ENCODE measurements at places on chromosomes 6 and 20. TPM values are rescaled to one million over a fixed set of nuclear protein-coding genes. Genes with fewer than 3 reads are reported as not detected.

SIRPD gene
- not detected for total RNA-seq

TUBB2B gene
- total RNA-seq, result 17.1 TPM

RALY gene
- 147 TPM for total RNA-seq

CCN5 gene
- total RNA-seq, result not detected

ADGB gene
- total RNA-seq, result not detected

DNA sequence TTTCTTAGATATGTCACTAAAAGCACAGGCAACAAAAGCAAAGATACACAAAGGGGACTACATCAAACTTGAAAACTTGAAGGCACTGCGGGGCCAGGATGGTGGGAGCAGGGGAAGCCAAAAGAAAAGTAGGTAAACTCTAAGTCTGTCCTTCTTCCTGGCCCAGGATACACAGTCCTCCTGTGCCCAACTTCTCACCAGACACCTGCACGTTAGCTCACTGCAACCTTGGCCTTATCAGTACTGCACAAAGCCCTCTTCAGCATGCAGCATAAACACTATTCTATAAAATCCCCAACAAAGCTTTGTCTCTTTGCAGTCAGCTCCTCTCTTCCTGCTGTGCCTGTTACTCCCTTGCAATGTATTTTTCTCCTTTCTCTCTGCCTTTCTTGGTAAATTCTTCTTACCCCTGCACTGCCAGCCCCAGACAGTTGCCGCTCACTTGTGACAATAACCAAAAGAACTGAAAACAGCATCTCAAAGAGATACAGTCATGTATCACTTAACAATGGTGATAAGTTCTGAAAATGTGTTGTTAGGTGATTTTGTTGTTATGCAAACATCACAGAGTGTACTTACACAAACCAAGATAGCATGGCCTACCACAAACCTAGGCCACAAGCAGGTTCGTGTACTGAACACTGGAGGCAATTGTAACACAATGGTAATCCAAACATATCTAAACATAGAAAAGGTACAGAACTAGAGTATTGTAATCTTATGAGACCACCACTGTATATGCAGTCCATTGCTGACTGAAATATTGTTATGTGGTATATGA lies 51.2 kb downstream of the NINL start:
- DNase-seq, result no peak

DNA sequence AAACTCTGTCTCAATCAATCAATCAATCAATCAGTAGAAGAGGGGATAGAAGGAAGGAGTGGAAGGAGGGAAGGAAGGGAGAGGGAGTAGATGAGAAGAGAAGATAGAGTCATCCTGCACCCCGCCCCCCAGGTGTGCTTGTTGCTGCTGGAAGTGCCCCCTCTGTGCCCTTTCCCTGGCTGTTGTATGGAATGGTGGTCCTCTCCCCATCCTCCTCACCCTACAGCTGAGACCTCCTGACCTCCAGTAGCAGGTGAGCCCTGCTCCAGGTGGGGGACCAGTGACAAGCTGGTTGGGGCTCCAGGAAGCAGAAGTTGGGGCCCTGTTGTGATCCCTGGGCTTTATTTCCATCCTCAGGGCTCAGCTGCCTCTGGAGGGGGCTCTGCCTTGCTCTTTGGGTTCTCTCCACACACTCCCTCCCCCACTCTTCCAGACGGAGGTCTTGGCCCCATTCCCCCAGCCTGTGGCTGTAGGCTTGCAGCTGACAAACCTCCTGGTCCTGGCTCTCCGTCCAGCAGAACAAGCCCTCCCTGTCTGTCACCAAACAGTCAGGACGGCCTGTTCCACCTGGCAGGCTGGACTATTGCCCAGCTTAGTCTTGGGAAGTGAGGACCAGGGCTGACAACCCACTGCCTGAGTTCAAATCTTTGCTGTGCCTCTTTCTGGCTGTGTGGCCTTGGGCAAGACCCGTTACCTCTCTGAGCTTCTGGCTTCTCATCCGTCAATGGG lies 26.0 kb upstream of the SCRT2 start:
- no peak for DNase-seq

DNA sequence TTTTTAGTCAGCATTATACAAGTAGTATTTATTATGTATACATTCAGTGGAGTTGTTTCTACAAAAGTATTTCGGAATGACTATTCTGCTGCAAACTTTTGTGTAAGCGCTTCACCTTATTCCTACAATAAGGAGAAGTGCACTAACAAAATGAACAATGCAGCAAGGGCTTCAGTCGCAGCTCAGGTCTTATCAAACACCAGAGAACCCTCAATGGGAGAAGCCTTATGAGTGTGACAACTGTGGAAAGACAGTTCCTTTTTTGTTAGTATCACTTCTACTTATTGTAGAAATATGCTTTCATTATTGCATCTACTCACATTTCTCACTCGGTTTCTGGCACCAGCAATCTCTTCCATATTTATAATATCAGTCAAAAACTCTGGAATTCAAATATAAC lies 18.8 kb downstream of the ZKSCAN3 start:
- no peak for DNase-seq

- no peak for DNase-seq
Observed at GRCh38 chr6:46032110-46032998, 16.7 kb upstream of the CLIC5 start.

- DNase-seq, result no peak
Observed at GRCh38 chr6:142868917-142869316, 76.1 kb downstream of the HIVEP2 start.

GRCh38 chr6:132998418-132998817 lies 184.0 kb downstream of the RPS12 start:
- no peak for DNase-seq

DNA sequence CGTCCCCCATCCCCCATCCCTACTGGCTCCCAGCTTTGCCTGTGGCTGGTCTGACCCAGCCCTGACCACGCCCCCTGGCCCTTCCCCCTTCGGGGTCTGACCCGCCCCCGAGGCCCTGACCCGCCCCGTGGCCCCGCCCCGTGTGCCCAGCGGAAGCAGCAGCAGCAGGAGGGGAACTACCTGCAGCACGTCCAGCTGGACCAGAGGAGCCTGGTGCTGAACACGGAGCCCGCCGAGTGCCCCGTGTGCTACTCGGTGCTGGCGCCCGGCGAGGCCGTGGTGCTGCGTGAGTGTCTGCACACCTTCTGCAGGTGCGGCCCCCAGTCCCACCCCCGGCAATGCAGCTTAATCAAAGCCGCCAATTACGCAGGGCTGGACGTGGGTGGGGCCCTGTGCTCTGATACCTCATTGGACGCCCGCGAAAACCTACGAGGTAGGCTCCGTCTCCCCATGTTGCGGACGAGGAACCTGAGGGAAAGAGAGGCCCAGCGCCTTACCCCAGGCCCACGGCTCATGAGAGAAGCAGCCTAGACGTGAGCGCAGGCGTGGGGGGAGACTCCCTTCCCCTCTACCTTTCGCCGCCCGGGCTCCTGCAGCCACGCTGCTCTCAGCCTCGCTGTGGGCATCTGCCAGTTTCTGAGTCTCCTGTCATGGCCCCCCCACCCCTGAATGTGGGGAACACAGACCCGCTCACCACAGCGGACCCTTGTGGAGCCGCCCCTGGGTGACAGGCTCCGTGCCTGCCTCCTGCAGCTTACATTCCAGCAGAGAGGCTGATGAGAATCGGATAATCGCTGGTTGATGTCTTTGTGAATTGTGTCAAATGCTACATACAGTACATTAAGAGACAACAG lies 12.8 kb downstream of the RBCK1 start:
- no peak for DNase-seq

DNA sequence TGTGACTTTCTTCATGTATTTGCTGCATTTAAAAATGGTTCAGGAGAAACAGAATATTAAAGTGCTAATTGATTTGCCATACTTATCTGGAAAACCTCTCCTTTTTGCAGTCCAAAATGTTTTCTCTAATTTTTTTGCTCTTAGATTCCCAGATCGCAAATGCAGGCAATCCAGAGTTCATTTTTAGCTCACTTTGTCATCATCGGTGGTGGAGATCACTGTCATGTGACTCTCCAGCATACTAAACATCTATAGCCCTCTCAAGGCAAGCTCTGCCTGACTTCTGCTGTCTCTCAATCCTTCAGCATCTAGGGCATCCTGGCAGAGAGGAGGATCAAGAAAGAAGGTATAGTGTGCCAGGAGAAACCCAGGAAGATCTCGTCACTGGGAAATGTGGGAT lies 24.8 kb downstream of the ABRACL start:
- DNase-seq, result no peak

DNA sequence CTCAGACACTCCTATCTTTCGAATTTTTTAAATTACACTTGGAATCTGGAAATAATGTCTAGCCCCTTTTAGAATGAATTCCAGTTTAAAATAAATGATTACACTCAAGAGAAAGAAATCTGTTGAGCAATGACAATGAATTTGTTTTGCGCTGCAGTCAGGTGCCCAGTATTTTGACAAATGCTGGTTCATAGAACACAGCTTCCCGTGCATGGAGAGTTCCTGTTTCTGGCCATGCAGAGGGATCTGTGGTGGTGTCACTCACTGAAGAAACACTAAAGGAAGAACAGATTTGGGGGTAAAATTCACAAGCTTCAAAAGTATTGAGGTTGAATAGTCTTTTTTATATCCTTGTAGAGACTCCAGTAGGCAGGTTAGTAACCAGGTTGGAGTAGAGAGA lies 113.4 kb upstream of the CEP85L start:
- DNase-seq, result no peak

- no peak for DNase-seq
Observed at GRCh38 chr6:118932421-118932820, 2.5 kb downstream of the MCM9 start.

- DNase-seq, result no peak
Observed at GRCh38 chr20:9573335-9574151, 59.2 kb downstream of the LAMP5 start.

DNA sequence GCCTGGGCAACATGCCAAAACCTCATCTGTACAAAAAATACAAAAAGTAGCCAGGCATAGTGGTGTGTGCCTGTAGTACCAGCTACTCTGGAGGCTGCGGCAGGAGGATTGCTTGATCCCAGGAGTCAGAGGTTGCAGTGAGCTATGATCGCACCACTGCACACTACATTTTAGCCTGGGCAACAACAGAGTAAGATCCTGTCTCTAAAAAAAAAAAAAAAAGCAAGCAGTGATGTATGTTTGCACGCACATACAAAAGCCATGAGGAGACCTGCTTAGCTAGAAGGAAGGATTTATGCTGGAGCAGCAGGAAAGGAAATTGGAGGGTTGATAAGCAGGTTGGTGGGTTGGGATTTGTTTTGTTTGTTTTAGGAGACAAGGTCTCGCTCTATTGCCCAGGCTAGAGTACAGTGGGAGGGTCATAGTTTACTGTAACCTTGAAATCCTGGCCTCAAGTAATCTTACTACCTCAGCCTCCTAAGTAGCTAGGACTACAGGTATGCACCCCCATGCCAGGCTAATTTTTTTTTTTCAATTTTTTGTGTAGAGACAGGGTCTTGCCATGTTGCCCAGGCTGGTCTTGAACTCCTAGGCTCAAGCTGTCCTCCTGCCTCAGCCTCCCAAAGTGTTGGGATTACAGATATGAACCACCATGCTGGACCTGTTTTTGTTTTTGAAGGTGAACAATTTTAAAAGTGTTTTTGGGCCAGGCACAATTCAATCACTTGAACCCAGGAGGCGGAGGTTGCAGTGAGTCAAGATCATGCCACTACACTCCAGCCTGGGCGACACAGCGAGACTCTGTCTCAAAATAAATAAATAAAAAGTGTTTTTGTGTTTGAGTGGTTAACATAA lies 4.0 kb downstream of the ZSWIM3 start:
- DNase-seq, result no peak

DNA sequence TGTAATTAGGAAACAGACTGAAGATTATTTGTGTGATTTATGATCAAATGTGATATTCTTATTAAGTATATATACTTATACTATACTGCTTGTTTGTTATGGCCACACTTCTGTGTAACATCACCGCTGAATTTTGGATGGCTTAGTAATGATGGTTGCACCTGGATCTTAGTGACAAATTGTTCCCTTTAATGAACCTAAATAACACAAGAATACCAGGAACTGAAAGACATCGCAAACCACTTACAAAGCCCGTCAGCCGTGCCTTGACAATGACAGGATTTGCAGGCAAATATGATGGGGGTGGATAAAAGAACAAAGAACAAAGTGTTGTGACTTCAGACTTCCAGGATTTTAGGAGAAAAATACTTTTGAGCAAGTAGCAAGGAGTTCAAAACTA lies 67.1 kb downstream of the LAMP5 start:
- no peak for DNase-seq

DNA sequence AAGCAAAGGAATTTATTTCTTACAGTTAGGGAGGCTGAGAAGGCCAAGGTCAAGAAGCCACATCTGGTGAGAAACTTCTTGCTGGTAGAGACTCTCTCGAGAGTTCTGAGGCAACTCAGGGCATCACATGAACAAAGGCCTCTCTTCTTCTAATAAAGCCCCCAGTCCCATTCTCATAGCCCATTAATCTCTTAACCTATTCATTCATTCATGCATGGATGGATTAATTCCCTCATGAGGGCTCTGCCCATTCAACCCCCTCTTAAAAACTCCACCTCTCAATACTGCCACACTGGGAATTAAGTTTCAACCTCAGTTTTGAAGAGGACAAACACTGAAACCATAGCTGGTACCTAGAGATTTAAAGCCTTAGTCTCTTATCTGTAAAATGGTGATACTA lies 217.9 kb upstream of the SPTLC3 start:
- no peak for DNase-seq

DNA sequence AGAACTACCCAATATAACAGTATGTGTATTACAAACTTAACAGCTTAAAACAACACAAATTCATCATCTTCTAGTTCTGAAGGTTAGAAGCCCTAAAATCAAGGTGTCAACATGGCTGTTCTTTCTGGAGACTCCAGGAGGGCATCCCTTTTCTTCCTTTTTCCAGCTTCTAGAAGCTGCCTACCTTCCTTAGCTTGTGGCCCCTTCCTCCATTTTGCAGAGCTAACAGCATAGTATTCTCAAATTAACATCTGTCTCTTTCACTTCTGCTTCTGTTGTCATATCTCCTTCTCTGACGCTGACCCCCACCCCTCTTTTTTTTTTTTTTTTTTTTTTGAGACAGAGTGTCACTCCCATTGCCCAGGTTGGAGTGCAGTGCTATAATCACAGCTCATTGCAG lies 52.8 kb upstream of the AKIRIN2 start:
- DNase-seq, result no peak

DNA sequence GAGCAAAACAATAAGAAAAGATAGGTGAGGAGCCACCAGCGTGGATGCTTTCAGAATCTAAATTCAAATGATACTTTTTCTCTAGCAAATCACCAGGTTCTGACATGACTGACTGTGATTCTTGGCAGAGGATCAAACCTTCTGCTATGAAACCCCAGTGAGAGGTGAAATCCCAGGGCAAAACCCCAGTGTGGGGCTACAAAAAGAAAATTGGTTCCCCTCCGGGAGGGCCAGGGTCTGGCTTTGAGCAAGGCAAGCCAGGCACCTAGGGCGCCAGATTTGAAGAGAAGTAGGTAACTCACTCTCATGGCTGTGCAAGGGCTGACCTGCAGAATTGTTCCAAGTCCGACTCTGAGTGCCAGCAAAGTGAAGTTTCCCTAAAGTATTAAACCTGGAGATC lies 20.2 kb upstream of the RALGAPA2 start:
- no peak for DNase-seq

- DNase-seq, result no peak
Observed at GRCh38 chr6:39527792-39528564, 197.2 kb downstream of the KIF6 start.
